Retinal pigment epithelial cell (primary cell): ENCODE measurements at places on chromosomes 3 and 15.

DNA sequence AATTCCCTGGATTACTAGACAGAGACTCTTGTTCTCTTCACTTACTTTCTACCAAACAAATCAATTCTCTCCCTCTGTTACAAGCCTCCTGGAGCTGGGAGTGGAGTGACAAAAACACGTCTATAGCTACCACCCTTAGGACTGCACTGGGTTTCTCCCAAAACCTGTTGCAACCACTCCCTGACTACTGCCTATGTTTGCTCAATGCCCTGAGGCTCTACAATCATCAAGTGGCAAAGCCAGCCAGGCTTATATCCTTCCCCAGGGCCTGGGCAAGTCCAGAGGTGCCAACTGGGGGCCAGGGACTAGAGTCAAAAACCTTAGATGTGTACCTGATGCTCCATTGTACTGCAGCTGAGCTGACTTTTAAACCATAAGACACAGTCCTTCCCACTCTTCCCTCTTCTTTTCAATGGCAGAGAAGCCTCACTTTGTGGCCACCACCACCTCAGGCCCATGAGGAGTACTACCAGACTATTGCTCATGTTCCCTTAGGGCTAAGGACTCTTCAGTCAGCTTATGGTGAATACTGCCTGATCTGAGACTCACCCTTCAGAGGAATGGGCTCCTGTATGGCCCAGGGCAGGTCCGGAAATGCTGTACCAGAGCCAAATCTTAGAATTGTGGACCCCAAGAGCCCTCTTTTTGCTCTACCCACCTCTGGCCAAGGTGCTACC lies 125.4 kb upstream of the PLCL2 start:
- no peak for DNase-seq

DNA sequence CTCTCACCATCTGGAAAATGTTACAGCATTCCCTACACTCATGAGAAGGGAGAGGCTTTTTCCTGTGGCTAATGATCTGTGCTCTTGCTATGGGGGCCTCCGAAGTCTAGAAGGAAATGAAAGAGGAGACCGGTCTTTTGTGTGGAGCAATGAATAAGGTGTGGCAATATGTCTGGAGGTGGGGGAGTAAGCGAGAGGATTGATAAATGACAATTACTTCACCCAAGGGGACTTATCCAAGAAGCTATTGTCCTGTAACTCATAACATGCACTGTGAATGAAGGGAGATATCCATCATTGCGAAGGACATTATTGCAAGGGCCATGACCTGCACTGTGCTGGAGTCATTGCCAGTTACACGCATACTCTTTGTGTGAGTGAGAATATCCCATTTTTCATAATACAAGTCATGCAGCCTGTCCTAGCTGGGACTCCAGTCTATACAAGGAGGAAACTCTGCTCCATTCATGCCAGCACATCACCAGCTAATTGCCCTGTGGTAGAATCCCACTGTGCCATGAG lies 37.7 kb upstream of the SYNPR start:
- DNase-seq = no peak

- DNase-seq = no peak
Measured at GRCh38 chr3:192246847-192247559, 480.3 kb downstream of the FGF12 start.

DNA sequence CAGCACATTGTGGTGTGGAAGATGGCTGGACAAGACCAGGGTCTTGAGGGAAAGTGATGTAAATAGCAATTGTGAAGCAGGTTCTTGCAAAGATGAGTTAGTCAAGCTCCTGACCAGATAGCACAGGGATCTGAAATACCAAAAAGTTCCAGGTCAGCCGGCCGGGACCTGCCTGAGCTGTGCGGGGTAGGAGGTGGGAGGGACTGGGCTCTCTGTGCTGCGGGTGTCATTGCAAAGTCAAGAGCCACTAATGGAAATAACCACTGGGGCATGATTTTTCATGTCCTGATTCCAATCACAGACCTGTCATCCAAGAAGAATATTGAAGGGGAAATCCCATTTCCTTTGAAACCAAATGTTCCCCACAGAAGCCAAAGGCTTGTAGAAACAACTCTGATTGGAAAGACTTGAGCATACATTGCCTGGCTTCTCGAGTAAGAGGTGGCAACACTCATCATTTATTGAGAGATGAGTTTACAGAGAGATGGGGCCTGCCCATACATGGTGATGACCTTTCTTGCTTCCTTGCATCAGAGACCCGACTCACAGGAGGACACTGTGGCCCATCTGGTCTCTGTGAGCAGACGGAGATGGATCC lies 44.2 kb upstream of the KY start:
- DNase-seq = no peak

GRCh38 chr15:94231723-94232468 lies 535 bp downstream of the MCTP2 start:
- DNase-seq = no peak

DNA sequence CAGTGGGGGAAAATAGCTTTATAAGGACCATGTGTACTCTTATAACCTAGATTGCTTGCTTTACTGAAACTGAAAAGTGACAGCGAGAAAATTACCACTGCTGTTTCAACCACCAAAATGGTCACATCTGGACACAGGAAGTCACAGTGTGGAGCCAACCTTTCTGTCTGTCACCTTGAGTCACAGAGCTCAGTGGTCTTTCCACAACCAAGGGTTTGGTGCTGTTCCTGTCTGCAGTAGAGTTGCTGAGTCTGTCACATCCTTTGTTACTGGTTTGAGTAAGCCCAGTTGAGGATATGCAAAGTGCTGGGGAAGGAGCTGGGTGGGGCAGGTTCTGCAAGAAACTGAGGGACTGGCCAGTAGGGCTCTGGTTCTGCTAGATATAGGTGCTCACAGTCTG lies 139.1 kb upstream of the EIF1B start:
- no peak for DNase-seq

DNA sequence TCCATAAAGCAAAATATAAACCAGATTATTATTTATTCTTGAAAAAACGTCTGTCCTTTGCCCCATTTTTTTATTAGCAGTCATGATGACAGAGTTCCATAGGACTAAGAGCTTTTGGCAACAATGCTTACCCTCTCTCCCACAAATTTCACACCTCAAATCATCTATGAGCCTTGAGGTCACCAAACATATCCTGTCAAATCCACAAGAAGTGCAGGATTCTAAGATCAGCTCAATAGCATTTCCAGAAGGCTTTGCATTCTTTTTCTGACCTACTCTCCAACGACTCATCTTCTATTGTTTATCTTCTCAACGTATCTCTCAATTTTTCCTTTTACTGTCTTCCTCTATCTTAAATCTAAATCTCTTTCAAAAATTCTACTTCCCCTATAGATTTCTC lies 619.1 kb upstream of the BCHE start:
- DNase-seq = no peak

- peak; percentile 59 for DNase-seq
Measured at GRCh38 chr3:66035763-66036477, 2.8 kb downstream of the MAGI1 start.

DNA sequence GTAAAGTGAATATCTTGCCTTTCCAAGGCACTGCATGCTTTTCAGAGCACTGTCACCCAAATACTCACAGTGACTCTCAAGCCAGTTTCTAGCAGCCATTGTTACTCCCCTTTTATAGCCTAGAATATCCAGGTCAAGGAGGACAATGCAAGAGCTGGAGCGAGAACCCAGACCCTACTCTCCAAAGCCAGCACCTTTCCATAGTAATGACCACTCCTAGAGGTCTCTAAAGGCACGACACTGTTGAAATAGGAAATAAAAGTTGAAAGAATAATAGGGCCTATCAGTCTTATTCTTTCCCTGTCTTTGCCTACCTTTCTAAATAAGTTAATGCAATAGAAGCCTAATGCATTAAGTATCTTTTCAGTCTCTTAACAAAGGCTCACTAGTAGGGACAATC lies 33.6 kb upstream of the DUT start:
- no peak for DNase-seq

- no peak for DNase-seq
Measured at GRCh38 chr15:53527996-53528395, 231.5 kb downstream of the WDR72 start.

- DNase-seq = no peak
Measured at GRCh38 chr3:41000471-41000870, 198.8 kb upstream of the CTNNB1 start.

GRCh38 chr15:56243163-56244037 lies at the start of gene RFX7:
Gene RFX7, minus strand, starts transcription at chr15:56243879. Its CDS starts 594 bp downstream, at chr15:56243285.
- DNase-seq = no peak

DNA sequence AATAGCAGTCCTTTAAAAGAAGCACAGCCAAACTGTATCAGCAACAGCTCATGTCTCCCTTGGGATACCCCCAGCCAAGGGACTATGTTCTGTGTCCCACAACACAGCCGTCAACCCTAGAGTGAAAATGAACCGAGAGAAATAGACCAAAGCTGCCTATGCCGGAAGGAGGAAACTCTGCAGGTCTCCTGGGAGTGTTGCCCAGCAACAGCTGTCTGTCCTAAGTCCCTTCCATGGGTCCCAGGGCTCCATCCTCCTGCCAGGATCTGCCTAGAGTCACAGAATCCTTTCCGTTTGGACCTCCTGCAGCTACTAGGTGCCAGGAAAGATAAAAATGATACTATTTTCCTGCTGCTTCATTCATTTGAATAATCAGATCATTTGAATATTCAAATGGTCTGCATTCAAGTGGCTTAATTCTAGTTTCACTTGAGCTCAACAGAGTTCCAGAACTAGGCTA lies 53.1 kb downstream of the TRANK1 start:
- no peak for DNase-seq

DNA sequence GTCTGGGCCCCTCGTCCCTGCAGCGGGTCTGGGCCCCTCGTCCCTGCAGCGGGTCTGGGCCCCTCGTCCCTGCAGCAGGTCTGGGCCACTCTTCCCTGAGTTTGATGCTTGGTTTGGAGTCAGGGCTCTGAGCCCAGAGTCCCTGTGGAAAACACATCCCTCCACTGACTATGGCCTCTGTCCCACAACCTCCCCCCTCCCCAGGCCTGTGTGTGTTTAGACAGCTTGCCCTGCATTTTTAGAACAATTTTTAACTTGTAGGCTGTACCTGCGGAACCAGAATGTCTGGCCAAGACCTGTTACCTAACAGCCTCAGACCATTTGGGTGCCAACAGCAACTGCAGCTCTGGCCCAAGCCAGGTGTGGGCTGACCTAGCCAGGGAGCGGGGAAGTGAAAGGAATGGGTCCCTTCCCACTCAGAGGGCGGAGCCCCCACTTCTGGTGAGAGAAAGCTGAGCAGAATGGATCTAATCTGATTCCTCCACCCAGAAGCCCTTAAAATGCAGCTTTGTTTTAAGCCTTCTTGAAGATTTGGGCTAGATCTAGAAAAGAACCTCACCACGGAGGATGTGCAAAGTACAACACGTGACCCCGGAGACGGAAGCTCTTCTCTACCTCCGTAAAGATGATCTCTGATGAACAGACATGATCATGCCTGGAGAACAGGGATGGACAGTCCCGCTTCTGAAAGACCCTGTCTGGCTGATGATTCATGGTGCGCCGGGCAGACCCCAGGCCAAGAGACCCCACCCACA lies 60.5 kb upstream of the TFRC start:
- DNase-seq = no peak

- DNase-seq = no peak
Measured at GRCh38 chr15:38377636-38378035, 76.3 kb upstream of the FAM98B start.

GRCh38 chr3:11530153-11530721 lies 113.5 kb downstream of the VGLL4 start:
- peak; percentile 75 for DNase-seq

- no peak for DNase-seq
Measured at GRCh38 chr15:51688863-51689262, 7.6 kb downstream of the SCG3 start.

- no peak for DNase-seq
Measured at GRCh38 chr15:87597346-87598052, 659.0 kb downstream of the NTRK3 start.

GRCh38 chr3:125414669-125415068 lies 39.5 kb upstream of the ZNF148 start:
- no peak for DNase-seq

GRCh38 chr15:88744548-88745020 lies 58.7 kb upstream of the ACAN start:
- DNase-seq = no peak

- DNase-seq = no peak
Measured at GRCh38 chr3:190847436-190847835, 15.1 kb downstream of the GMNC start.

DNA sequence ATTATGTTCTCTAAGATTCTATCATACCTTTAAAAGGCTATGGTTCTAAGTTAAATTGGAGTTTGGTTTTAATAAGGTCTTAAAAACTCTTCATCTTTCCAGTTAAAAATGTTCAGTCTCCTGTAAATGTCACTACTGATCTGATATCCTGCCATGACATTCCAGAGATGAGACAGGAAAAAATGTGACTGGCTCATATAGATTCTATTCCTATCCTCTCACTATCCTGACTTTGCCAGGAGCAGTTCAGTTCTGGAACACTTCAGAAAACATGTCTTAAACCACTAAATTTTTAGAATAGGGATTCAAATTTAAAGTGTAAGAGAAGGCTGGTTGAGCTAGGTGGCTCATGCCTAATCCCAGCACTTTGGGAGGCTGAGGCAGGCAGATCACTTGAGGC lies 170.9 kb downstream of the TNIK start:
- DNase-seq = no peak

DNA sequence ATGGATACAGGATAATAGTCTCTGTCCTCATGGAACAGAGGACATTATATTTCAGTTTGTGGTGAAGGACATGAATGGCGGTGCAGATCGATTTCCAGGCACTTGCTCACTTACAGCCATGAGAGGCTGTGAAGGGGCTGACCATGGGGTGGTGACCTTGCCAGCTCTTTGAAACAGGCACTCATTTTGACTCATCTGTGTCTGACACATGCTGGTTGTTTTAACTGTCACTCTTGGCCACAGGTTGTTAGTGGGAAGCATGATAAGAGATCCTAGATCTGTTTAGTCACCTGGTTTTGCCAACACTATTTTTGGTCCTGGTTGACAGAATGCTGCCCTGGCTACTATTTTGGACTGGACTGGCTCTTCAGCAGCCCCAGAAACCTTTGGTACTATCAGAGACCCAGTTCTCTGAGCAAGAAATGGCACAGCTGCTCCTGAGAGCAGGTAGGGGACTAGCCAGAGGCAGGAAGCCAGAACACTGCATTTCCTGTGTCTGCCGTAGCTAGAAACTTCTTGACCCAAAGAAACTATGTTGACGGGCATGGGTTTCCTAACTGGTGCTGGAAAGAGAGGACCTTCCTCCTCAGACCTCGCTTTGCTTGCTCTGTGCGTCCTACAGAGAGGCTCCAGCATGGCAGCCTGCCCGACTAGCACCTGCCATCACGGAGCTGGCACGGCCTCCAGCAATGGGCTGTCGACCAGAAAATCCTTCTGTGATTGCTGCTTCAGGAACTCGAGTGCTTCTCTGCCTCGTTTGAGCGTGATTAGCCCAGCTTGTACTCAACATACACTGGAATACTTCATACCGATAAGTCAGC lies 6.3 kb downstream of the PXYLP1 start:
- DNase-seq = no peak

DNA sequence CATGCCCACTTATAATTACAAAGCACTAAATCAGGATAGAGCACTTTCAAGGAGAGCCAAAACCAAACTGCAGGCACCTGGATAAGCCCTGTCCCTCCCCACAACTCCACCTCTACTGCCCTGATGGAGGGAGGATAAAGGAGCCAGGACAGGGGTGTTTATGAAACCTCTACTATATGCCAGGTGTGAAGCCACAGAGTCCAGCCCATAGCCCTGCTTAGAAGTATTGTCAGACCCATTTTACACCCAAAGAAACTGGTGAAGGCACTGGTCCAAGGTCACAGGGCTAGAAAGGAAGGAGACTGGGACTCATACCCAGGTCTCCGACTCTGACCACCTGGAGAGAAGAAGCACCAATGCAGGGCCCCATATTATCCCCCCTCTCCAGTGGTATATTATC lies 48.7 kb downstream of the SH3BP5 start:
- no peak for DNase-seq

GRCh38 chr3:102235679-102236078 lies 199.1 kb upstream of the ZPLD1 start:
- no peak for DNase-seq
